ENCODE measurements at places on chromosomes 5 and 9.

GRCh38 chr5:159827861-159828260 lies 88.4 kb upstream of the ADRA1B start:
- no peak for DNase-seq

DNA sequence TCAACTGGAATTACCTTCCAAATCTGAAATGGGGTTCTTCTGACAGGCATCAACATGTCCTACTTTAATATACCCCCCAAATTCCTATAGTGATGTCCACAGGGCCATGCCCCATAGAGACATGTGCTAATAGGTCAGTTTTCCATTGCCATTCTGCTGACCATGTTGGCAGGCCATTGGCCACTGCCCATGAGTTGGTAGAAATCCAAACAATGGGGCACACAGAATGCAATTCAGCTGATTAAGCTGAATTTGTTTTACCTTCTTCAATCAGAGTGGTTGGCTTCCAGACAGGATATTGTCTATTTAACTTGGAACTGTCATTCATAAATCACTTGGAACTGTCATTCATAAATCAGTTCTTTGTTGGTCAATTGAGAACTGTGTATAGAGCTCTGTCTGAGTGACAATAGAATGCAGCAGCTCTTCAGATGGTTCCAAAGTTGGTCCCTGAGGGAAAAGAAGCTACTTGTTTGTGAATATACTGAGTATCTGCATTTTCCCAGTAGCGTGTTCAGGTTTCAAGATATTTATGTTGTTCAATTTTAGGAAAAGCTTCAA lies 336.9 kb downstream of the DRD1 start:
- no peak for DNase-seq

DNA sequence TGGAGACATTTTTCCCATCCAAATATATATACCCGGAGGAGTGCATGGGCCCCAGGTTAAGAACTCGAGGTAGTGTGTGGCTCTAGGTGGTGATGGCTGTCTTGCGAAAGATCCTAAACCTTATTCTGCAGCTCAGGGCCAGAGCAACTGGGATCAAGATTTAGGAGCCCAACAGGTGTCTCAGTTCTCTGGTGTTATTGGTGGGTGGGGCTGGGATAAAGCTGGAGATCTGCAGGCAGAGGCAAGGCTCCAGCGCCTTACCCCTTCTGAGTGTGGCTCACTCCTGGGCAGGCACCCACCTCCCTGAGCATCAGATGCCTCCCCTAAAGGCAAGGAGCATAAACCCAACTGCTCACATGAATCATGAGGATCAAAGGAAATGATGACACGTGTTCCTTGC lies 11.2 kb downstream of the UBE2QL1 start:
- no peak for DNase-seq

DNA sequence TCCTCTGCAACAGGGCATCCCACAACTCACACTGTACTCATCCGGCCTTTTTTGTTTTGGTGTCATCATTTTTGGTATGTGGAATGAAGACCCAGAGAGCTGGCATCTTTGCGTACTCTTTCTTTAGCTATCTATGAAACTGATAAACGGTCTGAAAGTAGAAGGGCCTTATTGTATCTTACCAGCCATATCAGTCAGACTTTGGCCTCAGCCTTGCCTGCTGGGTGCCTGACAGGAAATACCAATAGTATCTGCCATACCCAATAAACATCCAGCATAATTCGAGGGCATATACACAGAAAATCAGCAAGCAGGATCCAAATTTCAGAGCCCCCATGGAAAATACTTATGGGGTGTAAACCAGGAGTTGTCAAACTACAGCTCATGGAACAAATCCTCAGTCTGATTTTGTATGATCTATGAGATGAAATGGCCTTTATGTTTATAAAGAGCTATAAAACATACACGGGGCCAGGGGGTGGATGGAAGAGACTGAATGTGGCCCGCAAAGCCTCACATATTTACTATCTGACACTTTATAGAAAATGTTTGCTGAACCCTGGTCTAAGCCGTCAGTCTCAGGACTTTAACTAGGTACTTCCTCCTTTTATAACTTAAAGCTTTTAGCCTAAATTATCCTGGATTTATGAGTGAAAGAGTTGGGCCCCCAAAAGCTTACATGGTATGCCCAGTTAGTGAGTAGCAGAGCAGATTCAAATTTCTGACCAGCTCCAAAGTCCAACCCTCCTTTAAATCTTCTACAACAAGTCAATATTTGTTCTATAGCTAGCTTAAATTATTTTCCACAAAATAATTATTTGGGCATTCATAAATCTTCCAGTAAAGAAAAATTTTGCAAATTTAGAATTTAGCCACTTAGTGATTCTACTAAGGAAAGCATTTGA lies 308.0 kb upstream of the PUM3 start:
- DNase-seq = no peak

DNA sequence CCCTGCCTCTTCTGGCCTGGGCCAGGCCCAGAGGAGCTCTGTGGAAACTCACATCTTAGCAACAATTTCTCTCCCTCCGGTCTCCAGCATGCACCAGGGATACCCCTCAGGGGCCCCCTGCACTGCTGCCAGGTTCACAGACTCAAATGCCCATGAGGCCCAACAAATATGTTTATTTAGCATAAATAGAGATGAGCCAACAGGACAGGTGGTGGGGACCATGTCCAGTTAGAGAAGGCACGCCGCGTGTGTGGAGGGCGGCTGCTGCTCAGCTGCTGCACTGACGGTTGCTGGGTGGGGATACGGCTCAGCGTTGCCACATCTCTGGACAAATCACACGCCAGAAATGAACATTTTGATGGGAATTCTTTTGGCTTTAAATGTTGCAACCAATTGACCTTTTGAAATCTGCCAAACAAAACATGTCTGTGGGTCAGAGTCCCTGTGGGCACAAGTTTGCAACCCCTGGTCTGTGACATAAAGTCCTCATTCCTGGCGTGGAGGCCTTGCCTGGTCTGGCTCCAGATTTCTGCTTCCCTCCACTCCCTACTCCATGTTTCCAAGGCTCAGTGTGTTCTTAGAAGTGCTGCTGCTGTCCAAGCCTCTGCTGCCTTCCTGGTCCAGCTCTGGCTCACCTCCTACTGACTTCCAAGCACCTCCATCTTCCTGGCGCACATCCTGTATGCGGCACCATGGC lies 88.9 kb downstream of the AMBP start:
- no peak for DNase-seq

- no peak for DNase-seq
Measured at GRCh38 chr9:115034801-115035200, 83.2 kb downstream of the TNC start.

DNA sequence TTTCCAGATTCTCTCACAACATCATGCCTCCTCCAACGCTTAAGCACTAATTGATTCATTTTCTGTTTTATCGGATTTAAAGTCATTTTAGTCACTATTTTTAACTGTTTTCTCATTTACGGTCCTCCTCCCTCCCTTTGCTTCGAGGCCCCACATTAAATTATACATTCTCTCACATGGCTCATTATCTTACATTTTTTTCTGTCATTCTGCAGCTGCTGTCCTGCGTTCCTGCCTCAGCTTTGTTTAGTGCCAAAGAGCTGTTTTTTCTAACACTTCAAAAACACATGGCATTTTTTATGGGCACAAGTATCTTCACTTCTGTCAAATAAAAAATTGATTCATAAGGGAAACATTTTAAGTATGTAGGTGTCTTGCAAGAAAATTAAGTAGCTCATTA lies 130.1 kb upstream of the FST start:
- DNase-seq = no peak

DNA sequence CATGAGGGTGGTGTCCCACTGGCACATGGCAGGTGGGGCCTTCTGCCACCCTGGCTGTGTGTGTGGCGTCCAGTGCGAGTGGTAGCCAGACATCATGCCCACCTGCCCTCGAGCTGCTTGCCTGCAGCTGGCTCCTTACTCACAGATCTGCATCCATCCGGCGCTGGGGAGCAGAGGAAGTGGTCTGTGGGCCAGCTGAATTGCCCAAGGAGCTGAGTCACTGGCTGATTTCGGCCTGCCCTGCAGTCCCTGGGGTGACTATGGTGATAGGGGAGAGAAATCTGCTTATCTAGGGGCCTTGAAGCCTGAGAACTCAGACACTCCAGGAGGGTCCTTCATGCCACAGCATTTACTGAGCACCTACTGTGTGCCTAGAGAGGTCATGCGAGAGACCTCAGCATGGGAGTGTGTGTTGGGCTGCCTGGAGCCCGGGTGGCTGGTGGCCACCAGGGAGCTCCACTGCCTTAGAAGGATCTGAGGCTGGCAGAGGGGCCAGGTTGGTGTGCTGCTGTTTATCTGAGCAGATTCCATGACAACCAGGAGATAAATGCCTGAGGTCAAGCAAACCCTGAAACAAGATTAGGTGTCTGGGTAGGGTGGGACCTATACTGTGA lies 57.1 kb downstream of the SLC22A5 start:
- DNase-seq = no peak

- DNase-seq = no peak
Measured at GRCh38 chr5:102771435-102771834, 16.3 kb downstream of the PAM start.

DNA sequence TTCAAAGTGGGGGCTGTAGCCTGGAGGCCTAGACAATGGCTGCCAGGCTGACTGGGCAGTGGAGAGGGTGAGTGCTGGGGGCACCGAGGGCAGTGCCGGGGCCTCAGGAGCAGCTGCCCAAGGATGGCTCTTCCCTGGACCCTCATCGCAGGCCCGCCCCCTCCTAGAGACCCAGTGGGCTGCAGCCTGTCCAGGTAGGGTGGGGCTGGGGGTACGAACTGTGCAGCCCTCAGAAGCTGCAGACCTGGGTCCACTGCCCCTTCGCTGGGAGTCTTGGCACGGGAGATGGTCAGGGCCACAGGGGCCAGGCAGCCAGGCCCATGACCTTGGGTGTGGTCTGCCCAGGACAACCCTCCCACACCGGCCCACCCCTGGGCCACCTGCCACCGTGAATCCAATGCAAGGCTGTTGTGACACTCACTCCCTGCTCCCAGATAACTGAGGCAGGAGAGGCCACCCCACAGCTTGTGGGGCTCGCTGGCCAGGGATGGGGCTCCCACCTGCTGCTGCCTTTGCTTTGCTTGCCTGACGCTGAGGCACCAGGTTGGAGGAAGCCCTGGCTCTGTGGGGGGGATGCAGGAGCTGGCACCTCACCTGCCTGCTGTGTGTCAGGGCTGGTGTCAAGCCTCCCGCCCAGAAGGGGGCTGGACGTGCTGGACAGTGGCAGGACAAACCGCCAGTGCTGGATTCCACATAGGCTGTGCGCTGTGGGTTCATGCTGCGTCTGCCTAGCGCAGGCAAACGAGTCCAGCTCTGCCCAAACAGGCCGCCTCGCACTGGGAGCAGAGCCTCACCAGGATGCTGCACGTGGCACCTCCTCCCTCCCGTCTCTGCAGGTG lies 23.1 kb upstream of the SLC9A3 start:
- DNase-seq = no peak

DNA sequence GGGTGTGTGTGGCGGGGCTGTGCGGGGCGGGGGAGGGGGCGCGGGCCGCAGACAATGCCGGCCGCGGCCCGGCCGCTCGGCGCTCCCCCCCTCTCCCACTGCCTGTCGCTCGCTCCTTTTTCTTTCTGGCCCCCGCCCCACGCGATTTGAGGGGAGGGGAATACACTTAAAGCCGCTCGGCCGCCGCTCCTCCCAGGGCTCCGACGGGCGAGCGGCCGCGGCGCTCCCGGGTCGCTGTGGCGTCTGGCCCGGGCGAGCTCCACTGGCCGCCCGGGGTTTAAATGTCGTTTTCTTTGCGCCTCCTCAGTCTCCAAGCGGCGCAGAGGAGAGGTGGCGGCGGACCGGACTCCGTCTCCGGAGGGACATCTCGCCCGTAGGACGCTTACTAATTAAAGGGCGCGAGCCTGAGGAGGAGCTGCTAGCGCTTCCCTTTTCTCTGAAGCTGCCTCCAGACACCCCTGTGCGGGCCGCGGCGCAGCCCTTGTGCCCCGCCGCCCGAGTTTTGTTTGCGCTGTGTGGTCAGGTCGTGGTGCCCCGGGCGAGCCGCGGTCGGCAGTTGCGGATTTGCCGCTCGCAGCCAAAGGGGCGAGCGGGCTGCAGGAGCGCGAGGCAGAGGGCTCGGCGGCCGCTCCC lies 1.4 kb downstream of the ZSWIM6 start:
- DNase-seq = peak; percentile 49

- DNase-seq = no peak
Measured at GRCh38 chr5:145429170-145429569, 406.0 kb downstream of the PRELID2 start.

DNA sequence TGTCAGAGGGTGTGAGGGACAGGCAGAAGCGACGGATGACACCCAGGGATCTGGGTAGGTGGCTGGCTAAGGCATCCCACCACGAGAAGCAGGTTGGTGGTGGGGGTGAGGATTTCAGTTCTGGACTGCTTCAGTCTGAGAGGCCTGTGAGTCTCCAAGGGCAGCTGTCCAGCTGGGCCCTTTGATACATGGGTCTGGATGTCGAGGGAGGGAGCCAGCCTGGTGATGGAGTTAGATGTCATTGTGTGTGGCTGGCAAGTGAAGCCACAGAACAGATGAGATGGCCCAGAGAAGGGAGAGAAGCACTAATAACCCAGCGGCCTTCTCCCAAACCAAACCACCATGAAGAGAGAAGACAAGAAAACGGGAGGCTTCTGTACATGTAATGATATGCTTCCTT lies 11.1 kb downstream of the MED27 start:
- no peak for DNase-seq

- no peak for DNase-seq
Measured at GRCh38 chr9:14941501-14942405, 31.5 kb upstream of the FREM1 start.

- no peak for DNase-seq
Measured at GRCh38 chr5:57117596-57117995, 56.3 kb upstream of the GPBP1 start.

DNA sequence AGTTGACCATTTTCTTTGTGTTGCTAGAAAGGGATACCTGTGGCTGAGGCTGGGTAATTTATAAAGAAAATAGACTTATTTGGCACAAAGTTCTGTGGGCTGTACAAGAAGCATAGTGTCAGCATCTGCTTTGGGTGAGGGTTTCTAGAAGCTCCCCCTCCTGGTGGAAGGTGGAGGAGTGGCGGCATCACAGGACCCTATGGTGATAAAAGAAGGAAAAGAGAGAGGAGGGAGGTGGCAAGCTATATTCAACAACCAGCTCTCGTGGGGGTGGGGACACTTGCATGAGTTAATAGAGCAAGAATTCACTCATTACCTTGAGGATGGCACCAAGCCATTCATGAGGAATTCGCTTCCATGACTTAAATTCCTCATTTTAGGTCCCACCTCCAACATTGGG lies 2041.4 kb upstream of the CDH9 start:
- DNase-seq = no peak

GRCh38 chr5:2602451-2603271 lies 148.8 kb downstream of the IRX2 start:
- DNase-seq = no peak

DNA sequence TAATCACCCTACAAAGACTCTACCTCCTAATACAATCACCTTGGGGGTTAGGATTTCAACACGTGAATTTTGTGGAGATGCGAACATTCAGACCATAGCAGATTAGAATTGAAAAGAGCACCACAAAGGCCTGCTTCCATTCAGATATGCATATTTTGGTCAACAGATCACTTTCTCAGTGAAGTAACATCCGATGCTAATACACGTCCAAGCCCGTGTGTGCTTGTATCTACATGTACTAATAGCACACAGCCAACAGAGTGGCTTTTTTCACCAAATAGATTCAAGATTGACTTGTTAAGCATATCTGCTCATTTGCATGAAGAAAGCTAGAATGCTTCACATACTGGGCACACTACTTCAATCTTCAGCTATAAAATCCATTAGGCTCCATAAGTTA lies 35.6 kb upstream of the SSBP2 start:
- no peak for DNase-seq

- no peak for DNase-seq
Measured at GRCh38 chr5:40605295-40605958, 74.3 kb upstream of the PTGER4 start.
